ENCODE measurements at places on chromosomes 7 and 10.

GRCh38 chr7:44971188-44971901 is 7.5 kb downstream of the MYO1G start:
- no peak for DNase-seq

DNA sequence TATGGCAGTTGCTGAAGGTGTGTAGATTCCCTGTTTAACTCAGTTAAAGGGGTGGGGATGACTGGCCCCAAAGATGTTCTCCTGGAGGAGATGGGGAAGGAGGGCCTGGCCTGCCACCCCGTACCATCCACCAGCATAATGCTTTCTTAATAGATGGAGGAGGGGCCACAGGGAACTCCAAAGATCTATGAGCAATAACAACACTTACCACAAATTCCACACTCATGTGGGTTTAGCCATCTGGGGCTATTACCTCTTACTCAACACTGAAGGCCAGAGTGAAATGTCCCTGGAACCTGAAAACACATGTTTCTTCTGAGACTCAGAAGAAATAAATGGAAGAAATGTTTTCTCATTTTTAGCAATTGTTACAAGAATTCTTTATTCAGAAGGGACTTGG is 259.0 kb downstream of the CXCL12 start:
- DNase-seq: no peak

DNA sequence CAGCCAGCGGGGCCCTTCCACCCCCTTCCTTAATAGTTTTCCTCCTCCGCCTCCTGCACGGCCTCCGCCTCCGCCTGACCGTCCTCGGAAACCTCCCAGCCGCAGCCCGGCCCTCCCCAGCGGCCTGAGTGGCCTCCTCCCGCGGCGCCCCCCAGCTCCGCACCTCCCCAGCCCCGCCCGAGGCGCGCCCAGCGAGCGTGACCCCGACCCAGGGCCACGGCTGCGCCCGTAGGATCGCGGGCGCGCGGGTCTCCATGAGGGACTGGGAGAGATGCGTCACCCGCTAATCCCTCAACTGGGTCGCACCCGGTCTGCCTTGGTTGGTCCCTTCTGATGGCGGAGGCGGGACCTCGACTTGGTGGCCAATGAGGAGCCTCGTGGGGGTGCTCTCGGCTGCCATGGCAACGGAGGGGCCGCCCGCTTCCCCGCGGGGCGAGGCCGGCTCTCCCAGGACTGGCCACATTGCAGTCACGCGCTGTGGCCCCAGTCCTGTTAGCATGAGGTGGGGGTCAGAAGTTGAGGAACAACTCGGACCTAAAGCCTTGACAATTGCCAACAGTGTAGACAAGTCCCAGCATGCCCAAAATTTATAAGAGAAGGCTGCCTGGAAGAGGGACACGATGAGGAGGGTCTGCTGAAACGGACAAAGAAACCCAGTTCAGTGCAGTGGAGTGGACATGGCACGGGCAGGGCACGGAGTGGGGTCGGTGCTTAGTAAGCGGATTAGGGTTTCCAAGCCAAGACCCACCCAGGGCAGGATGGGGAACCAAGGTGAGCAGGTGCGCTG is 24.3 kb downstream of the DDIT4 start:
- DNase-seq: peak; percentile 99

GRCh38 chr10:110498982-110499795 is 1.5 kb downstream of the DUSP5 start:
- peak; percentile 77 for DNase-seq

DNA sequence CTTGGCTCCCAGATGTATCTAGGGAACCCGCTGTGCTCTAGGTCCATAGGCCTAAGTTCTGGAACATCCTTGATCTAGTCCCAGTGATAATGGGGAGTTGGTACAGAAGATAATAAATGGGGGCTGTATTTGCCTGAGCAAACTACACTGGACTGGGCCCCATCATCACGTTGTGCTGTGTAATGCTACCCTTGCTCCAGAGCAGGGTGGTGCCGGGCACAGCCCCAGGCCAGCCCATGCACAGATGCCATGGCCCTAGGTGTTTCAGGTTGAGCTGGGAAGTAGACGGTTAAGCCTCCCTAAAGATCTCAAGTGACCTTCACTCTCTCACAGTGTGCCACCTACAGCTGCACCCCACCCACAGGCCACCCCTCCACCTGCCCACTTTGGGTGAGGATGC is 53.2 kb downstream of the STRA8 start:
- no peak for DNase-seq

- no peak for DNase-seq
Observed at GRCh38 chr7:80463272-80463920, 48.5 kb downstream of the GNAT3 start.

DNA sequence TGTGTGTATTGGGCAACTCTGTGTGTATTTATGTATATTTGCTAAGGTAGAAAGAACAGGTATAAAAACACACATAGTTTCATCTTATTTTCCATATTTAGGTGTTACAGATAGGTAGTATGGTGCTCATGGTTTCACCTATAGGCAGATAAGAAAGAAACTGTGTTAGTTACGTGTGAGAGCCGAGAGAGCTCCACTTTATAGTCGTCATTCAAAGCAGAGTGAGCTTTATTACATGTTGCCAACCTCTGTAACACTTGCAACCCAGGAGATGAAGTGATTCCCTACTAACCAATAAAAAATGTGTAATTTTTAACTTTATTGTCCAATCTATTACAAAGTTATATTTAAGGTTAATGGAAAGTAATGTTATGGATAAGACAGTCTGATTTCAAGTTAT is 121.3 kb downstream of the AGMO start:
- DNase-seq: no peak

- DNase-seq: no peak
Observed at GRCh38 chr10:114265392-114266053, 26.5 kb downstream of the VWA2 start.

- no peak for DNase-seq
Observed at GRCh38 chr7:153401795-153402720, 642.5 kb downstream of the ACTR3B start.

DNA sequence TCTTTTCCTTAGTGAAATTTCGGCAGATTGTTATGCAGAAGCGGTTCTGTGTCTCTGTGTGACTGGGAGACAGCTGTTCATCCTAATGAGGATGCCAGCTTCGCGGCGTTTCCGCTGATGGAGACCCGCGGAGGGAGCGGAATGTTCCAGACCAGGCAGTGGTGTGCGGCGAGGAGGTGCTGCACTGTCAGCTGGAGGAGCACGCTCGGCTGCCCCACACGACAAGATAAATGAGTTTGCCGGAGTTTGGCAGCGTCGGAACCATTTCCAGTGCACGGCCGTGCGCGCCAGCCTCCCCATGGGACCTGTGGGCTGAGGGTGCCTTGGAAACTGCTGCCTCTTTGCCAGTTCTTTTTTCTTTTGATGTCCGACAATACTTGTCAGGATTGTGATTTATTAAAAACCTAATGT is 64.6 kb downstream of the WDR37 start:
- no peak for DNase-seq

- DNase-seq: no peak
Observed at GRCh38 chr10:61100887-61101286, 156.9 kb upstream of the RHOBTB1 start.

DNA sequence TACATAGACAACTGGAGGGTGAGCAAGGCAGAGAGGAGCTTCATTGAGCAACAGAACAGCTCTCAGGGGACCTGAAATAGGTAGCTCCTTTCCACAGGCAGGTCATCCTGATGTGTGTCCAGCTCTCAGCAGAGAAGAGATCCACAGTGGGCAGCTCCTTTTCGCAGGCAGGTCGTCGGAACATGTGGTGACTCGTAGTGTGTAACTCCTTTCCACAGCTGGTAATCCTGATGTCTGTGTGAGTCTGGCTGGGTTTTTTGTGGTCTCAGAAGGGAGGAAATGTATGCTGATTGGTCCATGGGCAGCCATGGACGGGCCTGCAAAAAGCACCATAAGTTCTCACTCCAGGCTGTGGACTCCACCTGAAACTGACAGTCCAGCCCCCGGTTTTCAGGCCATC is 24.4 kb upstream of the TES start:
- DNase-seq: no peak

GRCh38 chr10:45424668-45425404 is 50.8 kb downstream of the ALOX5 start:
- no peak for DNase-seq

Data from activated CD4-positive, alpha-beta T cell treated with anti-CD3 and anti-CD28 coated beads, Interleukin-10, Interleukin-2, amounts not matched to agents 100 ng/mL and 50 ng/mL, durations not matched to agents 16 hours and 8 hours (primary cell).